ENCODE measurements at places on chromosomes 16 and 17. TPM values are rescaled to one million over a fixed set of nuclear protein-coding genes. Genes with fewer than 3 reads are reported as not detected.
A peak's percentile ranks its signal among the peaks of the same experiment; 100 is the strongest.

GRCh38 chr17:1486802-1487695 lies 5.4 kb downstream of the MYO1C start:
- peak; percentile 80 for DNase-seq

- no peak for DNase-seq
Measured at GRCh38 chr17:40556198-40556661, 9.0 kb downstream of the CCR7 start.

DNA sequence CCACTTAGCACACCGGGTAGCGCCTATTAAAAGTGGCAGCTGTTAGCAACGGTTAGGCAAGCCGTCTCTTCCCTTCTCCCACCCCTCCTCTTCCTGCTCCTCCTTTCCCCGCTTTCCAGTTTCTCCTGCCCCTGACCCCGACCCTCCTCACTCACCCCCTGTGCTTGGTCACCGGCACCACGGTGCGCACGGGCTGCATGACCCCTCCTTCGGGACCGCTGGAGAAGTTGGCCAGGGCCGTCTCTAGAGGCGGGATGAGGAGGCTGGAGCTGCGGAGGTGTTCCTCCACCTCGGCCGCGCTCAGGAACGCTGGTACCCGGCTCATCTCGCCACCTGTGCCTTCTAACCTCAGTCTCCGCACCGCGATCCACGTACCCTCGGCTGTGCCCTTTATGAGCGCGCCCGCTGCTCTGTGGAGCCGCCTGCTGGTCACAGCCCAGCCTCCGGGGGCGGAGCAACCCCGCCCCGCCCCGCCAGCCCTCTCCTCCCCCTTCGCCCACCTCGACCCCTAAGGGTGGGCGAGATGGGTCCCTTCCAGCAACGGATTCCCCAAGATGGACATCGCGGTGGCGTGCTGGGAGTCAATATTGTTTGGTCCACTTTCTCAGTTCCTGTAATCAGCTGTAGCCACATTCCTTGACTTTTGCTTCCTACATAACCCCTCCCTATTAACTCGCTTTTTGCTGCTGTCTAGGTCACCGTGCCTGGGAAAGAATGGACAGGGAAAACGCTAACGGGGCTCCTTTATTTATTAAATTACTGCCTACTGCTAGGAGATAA lies at the start of gene CRYM:
Gene CRYM, minus strand, starts transcription at position 364 of the 780 bp plus-strand sequence. Its CDS starts 39 bp downstream, at position 325.
- DNase-seq = peak; percentile 64

- DNase-seq = no peak
Measured at GRCh38 chr17:35617505-35617904, 30.4 kb downstream of the AP2B1 start.

- no peak for DNase-seq
Measured at GRCh38 chr16:56894331-56894917, 29.4 kb downstream of the SLC12A3 start.

DNA sequence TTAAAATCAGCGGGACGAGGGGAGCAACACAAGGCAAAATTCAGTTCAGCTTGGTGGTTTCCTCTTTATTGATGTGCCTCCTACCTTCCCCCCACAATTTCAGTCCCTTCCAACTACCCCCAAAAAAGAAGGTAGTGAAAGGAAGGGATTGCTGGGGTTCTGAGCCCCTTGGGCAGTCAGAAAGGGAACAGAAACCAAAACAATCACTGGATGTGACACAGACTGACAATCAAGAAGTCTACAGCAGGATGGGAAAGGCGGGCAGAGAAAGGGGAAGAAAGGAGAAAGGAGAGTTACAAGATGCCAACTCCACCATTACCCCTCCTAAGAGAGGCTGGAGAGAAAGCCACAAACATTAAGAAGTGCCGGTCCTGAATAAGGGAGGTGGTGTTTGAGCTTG lies 1.1 kb upstream of the PHF23 start:
- no peak for DNase-seq

GRCh38 chr17:859061-859823 lies 77.1 kb downstream of the MRM3 start:
- no peak for DNase-seq

DNA sequence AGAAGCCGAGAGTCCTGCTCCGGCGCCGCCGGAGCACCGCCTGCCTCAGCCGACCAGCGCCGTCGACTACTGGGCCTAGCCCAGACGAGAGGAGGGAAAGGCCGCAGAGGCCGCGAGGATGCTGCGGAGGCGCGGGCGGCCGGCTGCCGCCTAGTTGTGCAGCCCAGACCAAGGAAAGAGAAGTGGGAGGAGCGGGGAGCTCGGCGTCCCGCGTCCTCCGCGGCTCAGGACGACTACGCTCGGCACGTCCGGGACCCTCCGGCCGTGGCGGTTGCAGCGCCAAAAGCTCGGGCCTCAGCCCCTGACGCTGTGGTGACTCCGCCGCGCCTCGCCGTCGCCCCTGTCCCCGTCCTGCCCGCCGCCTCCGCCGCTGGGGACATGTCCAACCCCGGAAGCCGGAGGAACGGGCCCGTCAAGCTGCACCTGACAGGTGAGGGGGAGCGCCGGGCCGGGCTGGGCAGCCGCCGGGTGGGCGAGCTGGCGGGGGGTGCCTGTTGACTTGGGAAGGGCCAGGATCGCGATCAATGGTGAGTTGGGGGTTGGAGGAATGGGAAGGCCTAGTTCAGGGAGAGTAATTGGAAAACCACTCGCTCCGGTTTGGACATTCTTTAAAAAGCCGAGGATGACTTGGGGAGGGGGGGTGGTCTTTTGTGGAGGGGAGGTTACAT lies 37.7 kb downstream of the RNF135 start:
- DNase-seq = peak; percentile 79

GRCh38 chr17:75067856-75068255 lies 19.9 kb upstream of the SLC16A5 start:
- DNase-seq = no peak

DNA sequence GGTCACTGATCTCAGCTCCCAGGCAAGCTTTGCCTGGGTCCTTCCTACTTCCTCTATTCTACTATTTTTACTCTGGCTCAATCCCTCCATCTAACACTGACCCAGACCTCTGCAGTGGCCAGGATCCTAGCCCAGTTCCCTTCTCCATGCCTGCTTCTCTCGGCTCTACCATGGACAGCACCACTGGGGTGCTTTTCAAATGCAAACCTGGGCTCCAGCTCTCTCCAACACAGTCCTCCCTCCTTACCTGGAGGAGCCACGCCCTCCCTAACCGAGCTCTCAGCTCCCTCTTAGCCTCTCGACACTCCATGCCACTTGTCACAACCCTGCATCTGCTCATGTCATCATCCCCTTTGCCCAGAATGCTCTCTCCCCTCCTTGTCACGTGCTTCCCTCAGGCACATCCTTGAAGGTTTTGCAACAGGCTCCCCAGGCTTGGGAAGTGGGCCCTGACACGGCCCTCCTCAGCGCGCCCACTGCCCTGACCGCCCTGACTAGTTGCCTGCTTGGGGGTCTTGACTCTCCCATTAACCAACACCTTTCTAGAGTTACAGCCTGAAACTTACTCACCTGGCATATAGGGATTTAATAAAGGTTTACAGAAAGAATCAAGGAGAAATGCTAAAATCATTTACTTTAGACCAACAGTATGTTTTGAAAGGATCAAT lies 41.6 kb downstream of the MARF1 start:
- no peak for DNase-seq

DNA sequence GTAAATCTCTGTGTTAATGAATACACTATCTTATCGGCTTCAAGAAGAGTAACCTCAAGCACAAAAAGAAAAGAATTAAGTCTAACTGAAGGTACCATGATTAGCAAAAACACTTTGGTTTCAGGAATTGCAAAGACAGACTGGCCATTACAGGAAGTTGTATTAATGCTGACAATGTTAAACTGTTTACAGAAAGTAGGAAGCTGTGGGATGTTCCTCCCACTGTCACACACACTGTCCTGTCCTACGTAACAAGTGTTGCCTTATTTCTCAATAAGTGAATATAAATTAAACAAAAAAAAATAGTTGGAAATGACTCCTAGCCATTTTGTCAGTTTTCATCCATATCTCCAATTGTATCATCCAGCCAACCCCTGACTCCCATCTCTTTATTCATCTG lies 8.6 kb downstream of the GNA13 start:
- no peak for DNase-seq

Gene PMFBP1
- total RNA-seq = 3.4 TPM

Gene GFAP
- not detected for total RNA-seq

Gene MPHOSPH6
- 10.2 TPM for total RNA-seq

Gene SCGB1C2
- not detected for total RNA-seq

Gene TPSB2
- not detected for total RNA-seq

Measured in Caki2 (cell line).